Activated CD4-positive, alpha-beta T cell treated with anti-CD3 and anti-CD28 coated beads for 4 hours (primary cell): ENCODE measurements at places on chromosomes 1 and 21.

GRCh38 chr1:22712502-22713271 lies 2.0 kb downstream of the EPHB2 start:
- DNase-seq: no peak

DNA sequence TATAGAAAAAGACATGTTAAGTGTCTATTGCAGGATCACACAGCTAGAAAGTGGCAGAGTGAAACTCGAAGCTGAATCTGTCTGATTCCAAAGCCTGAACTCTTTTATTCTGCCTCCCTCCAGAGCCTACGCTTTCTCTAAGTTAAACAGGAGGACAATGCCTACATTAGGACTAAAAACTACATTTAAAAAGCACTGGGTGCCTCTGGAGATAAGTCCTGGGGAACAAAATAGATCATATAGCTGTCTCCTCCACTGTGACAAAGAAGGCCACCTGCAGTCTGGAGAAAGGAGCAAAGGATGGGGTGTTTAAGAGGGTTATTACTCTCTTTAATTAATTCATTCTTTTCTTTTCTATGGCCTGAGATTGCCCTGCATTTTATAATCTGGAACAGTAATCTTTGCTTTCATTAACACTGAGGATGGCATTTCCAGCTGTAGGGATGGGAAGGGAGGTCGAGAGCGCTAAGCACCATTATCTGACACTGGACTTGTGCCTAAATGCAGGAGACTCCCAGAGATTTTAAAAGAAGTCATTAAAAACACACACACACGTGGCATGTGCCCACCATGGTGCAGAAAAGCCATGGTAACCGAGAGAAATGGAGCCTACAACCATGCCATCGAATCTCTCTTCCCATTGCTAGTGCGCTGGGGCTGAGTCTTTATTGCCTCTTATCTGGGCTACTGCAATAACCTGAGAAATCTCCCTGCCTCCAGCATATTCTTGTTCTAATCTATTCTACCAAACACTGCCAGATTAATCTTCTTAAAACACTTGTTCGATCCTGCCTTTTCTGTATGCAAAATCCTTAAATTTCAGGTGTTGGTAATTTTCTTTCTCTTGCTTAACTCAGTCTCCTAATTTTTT lies 92.2 kb downstream of the PLXNA2 start:
- DNase-seq: no peak

DNA sequence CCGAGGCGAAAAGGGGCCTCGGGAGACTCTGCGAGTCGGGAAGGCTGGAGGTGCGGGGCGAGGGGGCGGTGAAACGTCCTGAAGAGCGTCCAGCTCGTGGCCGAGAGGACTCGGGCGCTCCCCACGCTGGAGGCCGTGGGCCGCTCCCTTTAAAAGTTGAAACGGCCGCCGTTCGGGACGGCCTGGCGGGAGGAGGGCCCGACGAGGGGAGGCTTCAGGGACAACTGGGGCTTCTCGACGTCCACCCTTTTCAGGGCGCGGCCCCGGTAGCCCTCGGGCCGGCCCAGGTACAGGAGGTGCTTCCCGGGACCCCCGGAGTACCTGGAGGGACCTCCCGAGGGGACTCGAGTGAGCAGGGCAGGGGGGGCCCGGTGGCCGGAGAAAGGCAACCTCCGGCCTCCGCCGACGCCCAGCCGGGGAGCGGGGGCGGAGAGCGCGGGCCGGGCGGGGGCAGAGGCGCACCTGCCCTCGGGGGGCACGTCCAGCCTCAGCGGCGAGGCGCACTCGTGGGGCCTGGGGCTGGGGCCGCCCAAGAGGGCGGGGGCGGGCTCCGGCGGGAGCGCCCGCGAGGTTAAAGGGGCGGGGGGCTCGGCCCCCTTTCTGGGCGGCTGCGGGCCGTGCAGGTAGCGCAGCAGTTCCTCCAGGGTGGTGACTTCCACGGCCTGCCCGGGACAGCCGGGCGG lies 14.0 kb downstream of the SEMA6C start:
- DNase-seq: no peak

- DNase-seq: no peak
These were observed 30.3 kb upstream of the RGS16 start for GRCh38 chr1:182634306-182635072.

GRCh38 chr21:16942703-16943102 lies 570.1 kb upstream of the CXADR start:
- DNase-seq: no peak

DNA sequence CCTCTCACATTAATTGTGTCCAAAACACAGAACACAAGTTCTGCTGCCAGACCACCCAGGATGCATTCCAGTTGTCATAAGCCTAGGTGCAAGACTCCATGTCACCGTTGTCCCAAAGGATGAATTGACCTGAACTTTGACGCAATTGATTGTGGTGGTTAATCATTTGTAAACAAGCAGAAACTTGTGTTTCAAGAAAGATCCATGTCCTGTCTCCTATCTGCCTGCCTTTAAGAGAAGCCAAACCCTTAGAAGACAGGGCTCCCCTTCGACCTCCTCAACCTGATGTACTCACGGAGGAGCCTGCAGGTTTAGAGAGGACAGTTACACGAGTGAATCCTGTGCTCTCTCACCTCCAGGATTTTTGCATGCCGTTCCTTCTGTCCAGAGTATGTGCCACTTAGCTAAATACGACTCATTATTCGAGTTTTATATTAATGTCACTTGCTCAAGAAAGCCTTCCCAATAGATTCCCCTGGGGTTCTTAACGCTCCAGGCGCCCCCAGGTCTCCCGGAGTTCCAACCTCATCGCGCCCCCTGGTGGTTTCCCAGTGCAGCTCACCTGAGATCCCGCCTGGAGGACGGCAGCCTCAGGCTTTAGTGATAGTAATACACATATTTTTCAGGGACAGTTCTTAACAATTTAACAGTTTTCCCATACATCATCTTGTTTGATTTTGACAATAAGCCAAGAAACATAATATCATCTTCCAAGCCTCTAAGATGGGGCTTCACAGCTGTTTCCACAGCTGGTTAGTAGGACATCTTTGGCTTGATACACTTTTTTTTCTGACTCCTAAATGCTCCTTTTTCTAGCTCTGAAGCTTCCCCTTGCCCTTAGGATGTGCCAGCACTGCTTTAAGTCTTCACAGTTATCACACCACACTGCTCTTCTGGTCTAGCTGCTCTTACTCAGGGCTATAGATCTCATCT lies 2.4 kb upstream of the C8B start:
- DNase-seq: no peak

GRCh38 chr1:219791766-219792165 lies 136.6 kb downstream of the SLC30A10 start:
- no peak for DNase-seq

- DNase-seq: no peak
These were observed 38.9 kb upstream of the HSD3B1 start for GRCh38 chr1:119467857-119468668.

- DNase-seq: no peak
These were observed 17.7 kb upstream of the PLXNA2 start for GRCh38 chr1:208261874-208262273.

GRCh38 chr1:64049900-64050540 lies 153.4 kb upstream of the UBE2U start:
- no peak for DNase-seq

DNA sequence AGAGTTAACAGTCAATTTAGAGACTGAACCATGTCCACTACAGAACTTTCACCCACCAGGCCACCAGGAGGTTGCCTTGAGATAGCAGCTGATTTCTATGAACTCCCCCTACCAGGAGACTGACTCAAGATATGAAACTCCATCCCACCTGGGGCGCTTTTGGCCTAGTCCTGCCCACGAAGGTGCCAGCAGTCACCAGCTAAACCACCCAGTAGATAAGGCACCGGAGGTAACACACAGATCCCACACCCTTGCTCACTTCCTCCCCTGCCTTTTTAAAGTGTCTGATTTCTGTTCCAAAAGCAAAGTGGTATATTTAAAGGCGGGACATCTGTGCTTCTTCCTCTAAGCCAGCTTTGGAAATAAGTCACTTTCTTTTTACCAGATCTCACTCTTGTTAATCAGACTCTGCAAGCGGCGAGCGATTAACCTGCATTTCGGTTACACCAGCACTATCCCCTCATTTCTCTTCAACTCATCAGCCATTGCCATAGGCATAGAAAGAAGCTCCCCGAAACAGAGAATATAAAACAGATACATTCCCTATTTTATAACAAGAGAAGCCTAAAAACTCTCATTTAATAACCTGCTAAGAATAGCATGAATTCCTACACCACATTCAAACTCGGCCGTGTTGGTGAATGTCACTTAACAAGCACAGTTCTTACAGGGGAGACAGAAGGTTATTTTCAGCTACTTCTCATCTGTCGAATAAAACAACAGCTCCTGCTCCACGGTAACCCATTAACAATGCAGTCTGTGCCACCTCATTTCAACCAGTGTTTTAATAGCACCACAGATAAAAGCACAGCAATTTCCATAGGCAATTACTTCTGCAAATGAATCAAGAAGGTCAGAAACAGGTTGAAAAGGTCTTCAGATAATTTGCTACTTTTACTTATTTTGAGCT lies 318.1 kb downstream of the KCNH1 start:
- no peak for DNase-seq

GRCh38 chr1:53627666-53628065 lies 111.3 kb downstream of the GLIS1 start:
- no peak for DNase-seq

DNA sequence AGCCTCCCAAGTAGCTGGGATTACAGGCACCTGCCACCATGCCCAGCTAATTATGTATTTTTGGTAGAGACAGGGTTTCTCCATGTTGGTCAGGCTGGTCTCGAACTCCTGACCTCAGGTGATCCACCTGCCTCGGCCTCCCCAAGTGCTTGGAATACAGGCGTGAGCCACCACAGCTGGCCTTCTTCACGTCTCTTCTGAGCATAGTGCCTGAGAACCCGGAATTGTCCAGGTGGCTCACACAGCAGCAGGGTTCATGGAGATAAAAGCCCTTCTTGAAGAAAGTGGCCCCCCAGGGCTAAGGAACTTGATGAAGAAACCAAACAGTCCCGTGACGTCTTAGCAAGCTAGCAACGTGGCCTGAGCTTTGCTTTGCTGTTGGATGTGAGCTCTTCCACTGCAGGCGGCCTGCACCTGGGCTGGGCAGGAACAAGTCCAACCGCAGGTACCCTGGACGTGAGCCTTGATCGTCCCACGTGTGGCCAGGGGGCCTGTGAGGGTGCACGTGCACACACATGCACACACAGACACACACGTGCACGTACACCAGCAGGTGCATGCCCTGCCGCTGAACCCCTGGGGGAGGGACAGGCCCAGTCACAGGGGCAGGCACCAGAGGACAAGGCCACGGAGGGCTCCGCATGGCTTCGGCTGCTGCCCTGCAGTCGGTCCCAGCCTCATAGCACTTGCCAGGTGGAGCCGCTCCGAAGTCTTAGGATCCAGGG lies 23.4 kb upstream of the TRAPPC10 start:
- no peak for DNase-seq

- no peak for DNase-seq
These were observed 38.7 kb downstream of the AZIN2 start for GRCh38 chr1:33119532-33120217.
